HS-27A (cell line): ENCODE measurements at places on chromosomes 4 and X.

DNA sequence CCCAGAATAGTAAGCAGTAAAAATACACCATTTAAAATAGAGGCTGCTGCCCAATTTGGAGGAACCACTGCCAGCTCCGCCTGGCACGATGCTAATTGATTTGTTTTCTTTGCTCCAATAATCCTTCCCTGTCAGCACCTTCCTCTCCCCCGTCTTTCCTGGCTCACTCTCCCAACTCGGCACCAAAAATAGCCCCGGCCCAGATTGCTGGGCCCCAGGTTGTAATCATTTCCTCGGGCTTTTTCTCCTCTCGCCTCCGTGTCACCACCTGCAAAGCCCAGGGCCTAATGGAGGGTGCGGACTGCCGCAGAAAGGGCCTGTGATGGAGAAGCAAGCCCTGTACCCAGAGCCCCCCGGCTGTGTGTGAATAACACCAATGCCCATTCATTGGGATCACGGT is 197.6 kb upstream of the PSAPL1 start:
- DNase-seq, result no peak

- DNase-seq, result no peak
These were observed 267.1 kb upstream of the ETNPPL start for GRCh38 chr4:109029987-109030386.

GRCh38 chr4:109276482-109277095 is 25.9 kb downstream of the COL25A1 start:
- no peak for DNase-seq

DNA sequence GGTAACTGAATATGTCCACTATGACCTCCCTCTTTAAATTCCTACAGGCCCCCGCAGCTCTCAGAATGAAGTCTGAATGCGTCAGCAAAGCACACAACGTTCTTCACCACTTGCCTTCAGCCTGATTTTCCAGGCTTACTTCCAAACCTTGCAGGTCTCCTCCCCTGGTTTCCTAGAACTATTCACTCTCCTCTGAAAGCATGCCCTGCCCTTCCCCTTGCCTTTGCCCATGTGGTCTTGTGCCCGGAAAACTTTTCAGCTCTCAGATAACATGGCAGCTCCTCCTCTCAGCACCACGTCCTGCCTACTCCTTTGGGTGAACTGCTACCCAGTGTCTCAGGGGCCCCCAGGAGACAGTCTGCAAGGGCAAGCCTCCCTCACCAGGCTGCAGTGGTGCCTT is 268.5 kb upstream of the LDB2 start:
- DNase-seq, result no peak

DNA sequence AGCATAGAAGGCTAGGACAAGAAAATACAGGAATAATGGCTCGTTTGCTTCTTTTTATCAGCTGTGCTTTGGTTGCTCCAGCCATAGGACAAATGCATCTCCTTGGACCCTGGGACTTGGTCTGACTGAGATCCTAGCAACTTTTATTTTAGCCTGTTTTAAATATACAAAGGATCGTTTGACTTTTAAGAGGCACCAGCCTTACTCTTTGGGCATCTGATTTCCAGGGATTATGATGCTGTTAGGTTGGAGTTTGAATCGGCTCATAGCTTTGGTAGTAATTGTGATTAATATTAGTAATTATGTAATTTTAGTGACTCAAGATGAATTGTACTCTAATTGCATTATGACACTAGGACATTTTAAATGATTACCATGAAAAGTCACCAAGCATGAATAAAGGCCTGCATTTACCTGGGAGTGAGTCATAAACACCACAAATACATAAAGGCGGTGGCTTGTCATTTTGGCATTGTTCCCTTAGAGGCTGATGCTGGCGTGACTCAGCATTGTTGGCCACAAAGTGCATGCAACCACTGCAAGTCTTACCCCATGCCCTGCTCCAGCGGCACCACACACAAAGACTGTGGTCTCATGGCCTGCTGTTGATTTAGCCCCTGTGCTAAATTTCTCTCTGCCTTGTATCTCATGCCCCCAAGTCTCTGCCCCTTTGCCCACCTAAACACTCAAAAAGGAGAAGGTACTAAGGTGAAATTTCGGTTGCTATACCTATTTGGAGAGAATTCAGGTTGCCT is 12.4 kb downstream of the GPAT3 start:
- DNase-seq, result peak; percentile 73

- DNase-seq, result no peak
These were observed 21.6 kb downstream of the NYX start for GRCh38 chrX:41468647-41469323.

DNA sequence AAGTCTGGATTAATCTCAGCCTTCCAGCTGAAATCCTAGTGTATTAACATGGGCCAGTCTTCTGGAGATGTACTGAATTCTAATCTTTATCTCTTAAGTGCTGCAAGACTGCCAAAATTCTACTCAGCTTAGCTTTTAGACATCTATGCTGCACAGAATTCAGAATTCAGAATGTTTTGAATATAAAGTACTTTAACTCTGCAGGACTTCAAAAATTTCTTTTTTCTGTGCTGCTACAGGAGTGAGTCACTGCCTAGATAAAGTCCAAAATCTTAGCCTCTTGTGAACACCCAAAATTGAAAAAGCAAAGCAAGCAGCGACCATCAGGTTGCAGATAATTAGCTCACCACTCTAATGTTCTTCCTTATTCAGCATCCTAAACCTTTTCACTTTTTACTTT is 1092.6 kb upstream of the PCDH10 start:
- no peak for DNase-seq

GRCh38 chr4:101953949-101954348 is 163.4 kb downstream of the BANK1 start:
- peak; percentile 54 for DNase-seq
